Pulmonary artery endothelial cell (primary cell): ENCODE measurements at places on chromosomes 11 and 22.

- no peak for DNase-seq
Measured at GRCh38 chr11:2681408-2682145, 18.2 kb downstream of the KCNQ1OT1 start.

DNA sequence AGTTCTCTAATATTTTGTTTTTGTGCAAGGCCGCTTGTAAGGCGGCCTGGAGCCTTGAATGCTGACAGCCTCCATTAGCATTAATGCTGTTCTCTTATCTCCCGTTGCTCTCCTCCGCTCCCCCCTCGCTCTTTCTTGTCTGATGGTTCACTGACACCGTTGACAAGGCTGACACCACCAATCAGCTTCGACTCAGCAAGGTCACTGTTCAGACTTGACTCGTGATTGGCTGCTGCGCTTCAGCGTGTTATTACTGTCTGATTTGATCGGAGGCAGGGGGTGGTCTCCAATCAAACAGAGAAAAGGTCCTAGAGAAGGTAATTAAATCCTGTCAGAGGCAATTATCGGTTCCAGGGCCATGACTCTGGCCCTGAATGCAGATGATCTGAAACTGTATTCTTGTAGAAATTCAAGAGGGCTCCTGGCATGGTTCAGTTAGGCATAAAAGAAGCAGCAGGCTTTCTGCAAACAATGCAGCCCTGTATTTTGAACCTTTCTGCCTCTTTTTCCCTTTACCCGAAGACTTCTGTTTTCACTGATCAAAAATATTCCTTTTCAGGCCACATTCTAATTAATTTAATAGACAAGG, 49.3 kb upstream of the MPPED2 start:
- no peak for DNase-seq

DNA sequence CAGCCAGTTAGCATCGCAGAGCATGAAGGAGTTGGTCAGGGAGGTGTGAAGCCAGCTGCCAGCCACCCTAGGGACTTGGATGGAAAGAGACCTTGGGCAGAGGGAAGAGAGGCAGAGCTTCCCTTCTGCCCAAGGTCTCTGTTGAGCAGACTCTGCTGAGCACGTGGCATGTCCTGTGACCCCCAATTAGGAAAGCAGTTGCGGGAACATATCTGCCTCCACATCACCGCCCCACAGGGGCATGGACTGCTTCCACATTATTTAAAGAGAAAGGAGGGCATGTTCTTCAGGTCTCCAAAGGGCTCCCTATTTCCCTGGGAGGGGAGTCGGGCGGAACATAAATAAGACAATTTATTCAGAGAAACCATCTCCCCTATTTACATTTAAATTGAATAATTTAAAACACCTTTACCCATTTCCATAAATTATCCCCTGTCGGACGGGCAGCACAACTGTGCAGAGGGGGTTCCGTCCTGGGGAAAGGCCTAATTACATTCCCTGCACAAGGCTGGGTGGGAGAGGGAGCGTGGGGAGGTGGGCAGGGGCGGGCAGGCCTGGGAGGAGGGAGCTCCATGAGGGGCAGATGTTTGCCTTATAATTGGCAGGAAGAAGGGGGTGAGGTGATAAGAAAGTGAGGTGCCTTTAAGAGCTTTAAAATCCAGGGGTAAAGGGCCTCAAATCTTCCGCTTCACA, 88.8 kb upstream of the THY1 start:
- no peak for DNase-seq

GRCh38 chr11:119052163-119052814, 4.7 kb downstream of the HYOU1 start:
- DNase-seq: no peak

- no peak for DNase-seq
Measured at GRCh38 chr11:112000703-112001102, 24.5 kb upstream of the DLAT start.

DNA sequence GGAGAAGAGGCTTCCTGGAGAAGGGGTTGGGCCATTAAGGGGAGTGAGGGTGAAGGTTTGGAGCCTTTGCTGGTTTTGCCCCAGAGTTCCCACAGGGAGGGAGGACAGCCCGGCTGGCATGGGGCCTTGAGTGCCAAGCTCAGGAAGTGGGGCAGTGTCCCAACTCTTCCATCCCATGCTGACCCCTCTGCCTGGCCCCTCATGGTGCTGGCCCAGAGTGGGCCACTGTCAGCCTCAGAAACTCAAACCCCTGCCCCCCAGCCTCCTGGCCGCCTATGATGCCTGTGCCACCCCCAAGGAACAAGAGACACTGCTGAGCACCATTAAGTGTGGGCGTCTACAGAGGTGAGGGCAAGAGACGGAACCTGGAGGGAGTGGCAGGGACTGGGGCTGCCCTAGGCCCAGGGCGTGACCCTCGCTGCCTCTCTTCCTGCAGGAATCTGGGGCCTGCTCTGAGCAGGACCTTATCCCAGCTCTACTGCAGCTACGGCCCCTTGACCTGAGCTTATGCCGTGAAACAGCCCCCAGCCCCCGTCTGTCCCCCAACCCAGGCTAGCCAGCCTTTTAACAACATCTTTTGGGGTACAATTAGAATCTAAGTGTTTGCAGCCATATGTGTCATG, 5.4 kb downstream of the MUS81 start:
- DNase-seq: no peak

GRCh38 chr11:71358122-71358728, 90.0 kb downstream of the DHCR7 start:
- no peak for DNase-seq
